ENCODE measurements at places on chromosomes 16 and 17. TPM values are rescaled to one million over a fixed set of nuclear protein-coding genes. Genes with fewer than 3 reads are reported as not detected.

ITGAD gene
- total RNA-seq = 0.09 TPM

AGRP gene
- not detected for total RNA-seq

ADAP2 gene
- total RNA-seq = 21.7 TPM

ITGAX gene
- 16.1 TPM for total RNA-seq

NHLRC4 gene
- total RNA-seq = 1.2 TPM

KRTAP2-3 gene
- not detected for total RNA-seq

HOXB1 gene
- total RNA-seq = not detected

Measured in mucosa of gallbladder (tissue), 1 donor.